ENCODE measurements at places on chromosomes 13 and 19. TPM values are rescaled to one million over a fixed set of nuclear protein-coding genes. Genes with fewer than 3 reads are reported as not detected.

The ZNF577 gene
- 7.3 TPM for total RNA-seq

The CHMP2A gene
- 109 TPM for total RNA-seq

The EDNRB gene
- 54.3 TPM for total RNA-seq

The IGFL4 gene
- not detected for total RNA-seq

The PIAS4 gene
- 13.8 TPM for total RNA-seq

The SULT2A1 gene
- not detected for total RNA-seq

The FBXO27 gene
- 19.8 TPM for total RNA-seq

The SPACA7 gene
- not detected for total RNA-seq

The IGFL3 gene
- not detected for total RNA-seq

The ZNF558 gene
- total RNA-seq = 13.3 TPM

GRCh38 chr19:10868872-10869547, 2.3 kb upstream of the CARM1 start:
- no peak for DNase-seq

DNA sequence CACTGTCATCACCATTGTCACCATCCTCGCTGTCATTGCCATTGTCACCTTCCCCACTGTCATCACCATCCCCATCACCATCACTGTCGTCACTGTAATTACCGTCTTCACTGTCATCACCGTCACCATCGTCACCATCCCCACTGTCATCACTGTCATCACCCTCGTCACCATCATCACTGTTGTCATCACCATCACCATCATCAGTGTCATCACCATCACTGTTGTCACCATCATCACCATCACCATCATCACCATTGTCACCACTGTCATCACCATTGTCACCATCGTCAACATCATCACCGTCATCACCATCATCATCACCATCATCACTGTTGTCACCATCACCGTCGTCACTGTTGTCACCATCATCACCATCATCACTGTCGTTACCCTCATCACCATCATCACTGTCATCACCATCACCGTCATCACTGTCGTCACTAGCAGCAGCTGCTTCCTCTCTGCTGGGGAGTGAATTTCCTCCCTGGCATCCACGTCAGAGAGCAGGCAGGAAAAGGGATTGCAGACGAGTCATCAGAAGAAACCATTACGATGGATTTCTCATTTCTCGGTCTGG, 27.3 kb downstream of the TMEM255B start:
- no peak for DNase-seq

DNA sequence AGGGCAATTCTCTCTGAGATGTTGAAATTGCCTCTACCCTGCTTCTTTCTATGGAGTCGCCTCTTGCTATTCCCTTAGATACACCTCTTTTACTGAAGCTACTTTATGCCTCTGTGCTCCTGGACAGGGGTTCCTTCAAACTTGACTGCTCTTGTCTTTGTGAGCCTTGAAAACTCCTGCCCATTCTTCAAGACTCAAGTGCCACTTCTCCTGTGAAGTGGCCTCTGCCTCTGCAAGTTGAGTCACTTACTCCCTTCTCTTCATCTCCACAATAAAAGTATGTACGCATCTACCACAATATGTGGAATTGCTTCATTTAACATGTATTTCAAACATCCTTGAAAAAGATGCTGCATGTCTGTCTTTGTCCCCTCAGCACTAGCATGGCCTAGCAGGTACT, 66.0 kb upstream of the TPP2 start:
- no peak for DNase-seq

GRCh38 chr19:18379803-18380747, 5.9 kb upstream of the GDF15 start:
- DNase-seq = peak; percentile 87

- no peak for DNase-seq
Measured at GRCh38 chr13:22061806-22062391, 391.0 kb downstream of the FGF9 start.

- DNase-seq = no peak
Measured at GRCh38 chr13:41608111-41608838, 150.9 kb downstream of the RGCC start.

- no peak for DNase-seq
Measured at GRCh38 chr13:101755228-101755887, 302.9 kb downstream of the ITGBL1 start.

GRCh38 chr13:51231456-51231855, 9.3 kb downstream of the FAM124A start:
- DNase-seq = no peak

- DNase-seq = no peak
Measured at GRCh38 chr19:17037184-17037583, 10.6 kb upstream of the CPAMD8 start.

DNA sequence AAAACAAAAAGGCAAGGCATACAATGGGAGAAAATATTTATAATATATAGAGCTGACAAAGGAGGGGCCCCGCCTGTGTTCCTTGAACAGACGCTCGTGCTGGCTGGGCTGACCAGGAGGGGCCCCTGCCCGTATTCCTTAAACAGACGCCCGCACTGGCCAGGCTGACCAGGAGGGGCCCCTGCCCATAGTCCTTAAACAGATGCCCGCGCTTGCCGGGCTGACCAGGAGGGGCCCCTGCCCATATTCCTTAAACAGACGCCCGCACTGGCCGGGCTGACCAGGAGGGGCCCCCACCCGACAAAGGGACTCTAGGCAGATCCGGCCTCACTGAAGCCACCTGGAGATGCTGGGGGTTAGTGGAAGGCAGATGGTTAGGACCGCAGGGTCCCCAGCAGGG, 9.3 kb downstream of the ADPRHL1 start:
- no peak for DNase-seq

GRCh38 chr19:35514282-35514809, 897 bp upstream of the DMKN start:
- DNase-seq = no peak

- no peak for DNase-seq
Measured at GRCh38 chr13:39369161-39369890, 233.7 kb downstream of the LHFPL6 start.

- no peak for DNase-seq
Measured at GRCh38 chr13:86591862-86592261, 792.6 kb upstream of the SLITRK6 start.

DNA sequence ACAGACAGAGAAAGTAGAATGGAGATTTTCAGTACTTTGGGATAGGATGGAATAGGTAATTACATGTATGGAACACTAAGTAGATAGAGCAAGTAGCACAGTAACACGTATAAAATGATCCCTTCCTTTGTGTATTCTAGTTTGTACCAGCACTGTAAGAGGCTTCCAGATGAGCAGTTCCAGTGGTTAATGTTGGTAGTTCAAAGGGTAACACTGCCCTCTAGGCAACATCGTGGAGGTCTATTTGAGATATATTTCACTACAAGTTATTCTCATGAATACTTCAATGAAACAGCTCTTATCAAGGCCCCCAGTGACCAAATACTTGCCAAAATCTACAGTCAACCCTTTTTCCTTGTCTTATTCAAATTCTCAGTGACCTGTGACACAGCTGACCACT, 13.5 kb upstream of the ZNF563 start:
- no peak for DNase-seq

- DNase-seq = no peak
Measured at GRCh38 chr13:51760592-51760991, 43.4 kb downstream of the DHRS12 start.

DNA sequence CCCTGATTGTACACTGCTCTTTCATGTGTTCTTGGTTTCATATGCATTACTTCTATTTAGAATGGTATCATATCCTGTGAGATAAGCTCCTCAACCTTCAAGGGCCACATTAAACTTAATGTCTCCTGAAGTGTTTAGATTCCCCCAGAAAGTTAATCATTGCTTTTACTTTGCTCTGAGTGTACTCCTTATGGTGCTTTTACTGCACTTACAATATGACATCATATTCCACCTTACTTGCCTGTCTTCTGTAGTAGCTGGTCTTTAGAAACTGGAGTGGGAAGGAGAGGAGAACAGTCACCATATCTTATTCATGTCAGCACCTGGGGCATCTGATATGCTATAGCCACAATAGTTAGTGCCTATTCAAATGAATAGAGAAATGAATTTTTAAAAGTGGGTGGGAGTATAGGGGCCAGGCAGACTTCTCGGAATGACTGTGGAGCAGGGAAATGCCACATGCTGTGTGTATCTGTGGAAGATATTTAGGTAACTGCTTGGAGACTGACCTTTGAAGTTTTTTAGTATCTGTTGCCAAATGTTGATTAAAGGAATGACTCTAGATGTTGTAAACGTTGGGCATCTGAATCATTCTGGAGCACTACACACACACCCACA, 40.2 kb downstream of the SLAIN1 start:
- DNase-seq = no peak

DNA sequence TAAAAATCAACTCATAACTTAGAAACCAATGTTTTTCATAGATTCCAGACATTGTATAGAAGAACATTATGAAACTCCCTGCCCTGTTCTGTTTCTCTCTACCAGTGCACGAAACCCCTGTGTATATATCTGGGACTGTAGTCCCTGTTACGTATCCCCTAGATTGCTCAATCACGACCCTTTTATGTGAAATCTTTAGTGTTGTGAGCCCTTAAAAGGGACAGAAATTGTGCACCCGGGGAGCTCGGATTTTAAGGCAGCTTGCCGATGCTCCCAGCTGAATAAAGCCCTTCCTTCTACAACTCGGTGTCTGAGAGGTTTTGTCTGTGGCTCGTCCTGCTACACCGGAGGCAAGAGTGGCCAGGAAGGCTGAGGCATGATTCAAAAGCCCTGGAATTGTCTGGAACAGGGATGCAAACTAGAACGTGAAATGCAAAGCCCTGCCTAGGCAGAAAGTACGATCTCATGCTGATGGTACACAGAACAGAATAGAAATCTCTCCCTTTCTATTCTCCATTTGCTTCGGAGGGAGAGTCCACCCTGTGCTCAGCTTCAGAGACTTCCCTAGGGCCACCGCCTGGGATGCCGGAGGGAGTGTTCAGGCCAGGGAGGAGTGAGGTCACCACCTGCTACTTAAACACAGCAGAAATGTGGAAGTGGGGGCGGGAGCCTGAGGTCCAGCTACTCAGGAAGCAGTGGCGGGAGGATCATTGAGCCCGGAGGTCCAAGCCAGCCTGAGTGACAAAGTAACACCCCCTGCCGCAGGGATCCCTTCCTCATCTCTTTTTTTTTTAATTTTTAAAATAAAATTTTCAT, 758 bp upstream of the ZNF888 start:
- DNase-seq = peak; percentile 70

- DNase-seq = no peak
Measured at GRCh38 chr13:98048265-98048664, 94.6 kb upstream of the FARP1 start.

DNA sequence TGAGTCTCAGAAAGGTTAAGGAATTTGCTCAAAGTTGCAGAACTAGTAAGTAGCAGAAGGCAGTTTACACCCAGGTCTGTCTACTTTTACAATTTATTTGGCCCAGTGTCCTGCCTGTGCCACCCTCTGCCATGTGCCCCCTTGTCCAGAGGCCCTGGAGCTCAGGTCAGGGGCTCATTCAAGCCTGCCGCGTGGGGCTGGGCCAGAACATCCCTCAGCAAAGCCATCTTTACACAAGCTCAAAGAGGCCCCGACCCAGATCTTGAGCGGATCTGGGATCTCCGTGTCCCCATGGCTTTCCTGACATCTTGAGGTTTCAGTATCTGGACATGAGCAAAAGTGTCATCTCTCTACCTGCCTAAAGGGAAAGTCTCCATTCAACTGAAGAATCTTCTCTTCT, 76.4 kb upstream of the VSTM2B start:
- no peak for DNase-seq

DNA sequence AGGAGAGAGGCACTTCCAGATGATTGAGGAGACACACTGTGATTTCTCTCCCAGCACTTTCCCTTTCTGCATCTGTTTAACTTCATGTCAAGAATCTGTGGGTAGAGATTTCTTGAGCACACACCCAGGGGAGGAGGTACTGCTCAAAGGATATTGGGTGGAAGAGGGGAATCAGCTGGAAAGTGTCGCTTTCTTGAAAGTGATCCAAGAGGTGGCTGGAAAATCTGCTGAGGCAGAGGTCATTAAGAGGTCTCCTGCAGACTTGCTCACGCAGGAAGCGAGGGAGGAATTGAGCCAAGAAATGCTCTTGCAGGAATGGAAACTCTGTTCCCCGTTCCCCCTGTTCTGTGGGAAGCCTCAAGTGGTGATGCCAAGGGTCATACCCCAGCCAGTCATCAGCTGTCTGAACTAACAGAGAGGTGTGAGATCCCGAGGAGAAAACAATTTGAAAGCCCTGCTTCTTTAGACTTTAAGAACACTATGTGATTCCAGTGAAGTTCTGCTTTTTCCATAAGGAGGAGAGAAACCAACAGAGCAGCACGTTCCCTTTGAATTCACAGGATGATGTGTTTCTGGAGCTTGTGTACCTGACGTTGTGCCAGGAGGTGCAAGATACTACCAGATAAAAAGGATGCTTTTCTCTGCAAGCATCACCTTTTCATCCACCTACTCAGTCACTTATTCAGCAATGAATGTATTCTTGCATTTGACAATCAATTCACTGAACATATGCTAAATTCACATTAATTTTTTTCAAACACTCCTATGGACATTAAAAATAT, 163.4 kb upstream of the GPR12 start:
- no peak for DNase-seq

DNA sequence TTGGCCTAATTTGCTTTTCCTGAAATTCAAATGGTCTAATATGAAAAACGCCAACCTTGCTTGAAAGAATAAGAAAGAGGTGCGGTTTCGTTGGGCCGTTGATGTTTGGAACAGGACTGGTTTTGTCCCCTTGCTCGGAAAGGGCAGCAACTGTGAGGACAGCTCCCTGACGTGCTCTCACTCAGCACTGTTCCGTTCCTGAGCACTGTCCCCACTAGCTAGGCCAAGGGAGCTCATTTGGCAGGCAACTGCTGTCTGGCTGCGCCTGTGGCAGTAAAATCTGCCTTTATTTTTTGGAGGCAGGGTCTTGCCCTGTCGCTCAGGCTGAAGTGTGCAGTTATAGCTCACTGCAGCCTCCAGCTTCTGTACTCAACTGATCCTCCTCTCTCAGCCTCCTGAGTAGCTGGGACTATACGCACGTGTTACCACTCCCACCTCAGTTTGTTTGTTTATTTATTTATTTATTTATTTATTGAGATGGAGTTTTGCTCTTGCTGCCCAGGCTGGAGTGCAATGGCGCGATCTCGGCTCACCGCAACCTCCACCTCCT, 4.5 kb downstream of the LDLR start:
- no peak for DNase-seq

DNA sequence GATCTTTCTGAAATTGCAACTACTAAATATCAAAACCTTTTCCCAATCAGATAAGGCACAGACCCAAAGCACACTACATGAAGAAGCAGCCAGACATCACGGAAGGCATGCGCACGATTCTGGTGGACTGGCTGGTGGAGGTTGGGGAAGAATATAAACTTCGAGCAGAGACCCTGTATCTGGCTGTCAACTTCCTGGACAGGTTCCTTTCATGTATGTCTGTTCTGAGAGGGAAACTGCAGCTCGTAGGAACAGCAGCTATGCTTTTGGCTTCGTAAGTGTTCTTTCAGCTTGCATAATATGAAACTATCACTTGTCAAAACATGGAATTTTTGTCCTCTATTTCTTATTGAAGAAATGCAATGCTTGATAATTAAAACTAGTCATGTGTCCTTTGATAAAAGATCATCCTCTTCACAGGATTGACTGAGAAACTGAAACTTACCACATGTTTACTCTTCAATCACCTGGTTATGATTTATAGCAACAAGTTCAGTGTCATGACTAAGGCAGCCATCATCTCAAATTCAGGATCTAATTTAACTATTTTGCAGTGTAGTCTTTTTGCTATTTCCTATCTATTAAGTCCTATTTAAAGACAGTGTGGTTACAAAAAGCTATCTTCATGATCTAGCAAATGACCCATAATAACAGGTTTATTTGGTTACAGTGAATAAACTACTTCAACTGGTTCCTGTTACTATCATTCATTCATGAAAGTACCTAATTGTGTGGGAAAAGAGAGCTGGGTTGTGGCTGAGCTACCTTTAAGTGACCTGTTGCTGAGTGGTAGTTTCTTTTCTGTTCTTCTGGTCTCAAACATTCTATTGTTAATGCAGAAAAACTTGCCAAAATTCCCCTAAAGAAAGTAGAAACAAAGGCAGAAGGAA, 6.5 kb downstream of the CCNA1 start:
- no peak for DNase-seq
